H9 (cell line): ENCODE measurements at places on chromosomes 2 and 18. TPM values are rescaled to one million over a fixed set of nuclear protein-coding genes. Genes with fewer than 3 reads are reported as not detected.

DNA sequence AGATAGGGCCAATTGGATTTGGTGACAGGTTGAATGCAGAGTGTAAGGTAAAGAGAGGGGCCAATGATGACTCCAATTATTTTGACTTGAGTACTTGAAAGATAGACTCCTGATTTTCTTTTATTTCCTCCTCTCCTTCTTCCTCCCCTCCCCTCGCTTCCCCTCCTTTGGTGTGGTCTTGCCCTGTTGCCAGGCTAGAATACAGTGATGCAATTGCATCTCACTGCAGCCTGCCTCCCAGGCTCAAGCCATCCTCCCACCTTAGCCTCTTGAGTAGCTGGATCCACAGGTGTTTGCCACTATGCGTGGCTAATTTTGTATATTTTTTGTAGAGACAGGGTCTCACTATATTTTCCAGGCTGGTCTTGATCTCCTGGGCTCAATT is 2.3 kb downstream of the DGUOK start:
- no peak for DNase-seq

GRCh38 chr2:666441-666840 is 10.8 kb downstream of the TMEM18 start:
- peak; percentile 12 for DNase-seq

The RAB11FIP5 gene
- 6.4 and 7.1 TPM in 2 replicates for total RNA-seq

The RAB1A gene
- total RNA-seq = 112 and 119 TPM in 2 replicates

The ETAA1 gene
- 18.4 and 18.8 TPM in 2 replicates for total RNA-seq

- no peak for DNase-seq
Observed at GRCh38 chr2:32701806-32702205, 74.0 kb downstream of the TTC27 start.

- DNase-seq = no peak
Observed at GRCh38 chr2:74558284-74559230, 4.0 kb downstream of the DOK1 start.

GRCh38 chr2:138658187-138658894 is 121.8 kb downstream of the NXPH2 start:
- DNase-seq = no peak

DNA sequence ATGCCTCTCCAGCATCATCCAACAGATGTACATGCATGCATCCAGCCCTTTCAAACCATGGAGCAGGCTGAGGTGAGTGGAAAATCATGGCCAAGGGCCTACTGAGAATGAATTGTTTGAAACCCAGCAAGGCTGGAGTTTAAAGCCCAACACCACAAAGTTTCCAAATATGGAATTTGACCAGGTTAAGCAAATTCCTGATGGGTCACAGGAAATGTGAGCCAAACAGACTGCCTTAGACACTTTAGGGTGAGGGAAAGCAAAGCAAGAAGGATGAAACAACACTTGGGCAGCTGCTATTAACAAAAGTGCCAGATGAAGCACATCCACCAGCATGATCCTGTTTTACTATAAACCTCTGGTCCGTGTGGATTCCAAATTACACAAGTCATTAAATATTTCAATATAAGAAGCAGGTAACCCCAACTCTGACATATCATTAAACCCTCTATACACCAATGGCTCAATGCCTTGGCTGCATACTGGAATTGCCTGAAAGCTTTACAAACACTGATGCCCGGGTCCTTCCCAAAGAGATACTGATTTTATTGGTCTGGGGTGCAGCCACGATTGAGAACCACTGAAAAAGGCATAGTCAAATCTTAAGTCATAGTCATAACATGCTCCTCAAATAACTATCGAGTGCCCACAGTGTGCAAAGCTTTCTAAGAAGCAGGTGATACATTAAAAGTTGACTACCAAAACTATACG is 9.1 kb downstream of the KLF7 start:
- DNase-seq = no peak

- no peak for DNase-seq
Observed at GRCh38 chr2:562391-563364, 114.5 kb downstream of the TMEM18 start.

- DNase-seq = no peak
Observed at GRCh38 chr18:10274301-10274700, 180.1 kb upstream of the APCDD1 start.

GRCh38 chr2:68971591-68972231 is 2.7 kb upstream of the GKN1 start:
- no peak for DNase-seq

DNA sequence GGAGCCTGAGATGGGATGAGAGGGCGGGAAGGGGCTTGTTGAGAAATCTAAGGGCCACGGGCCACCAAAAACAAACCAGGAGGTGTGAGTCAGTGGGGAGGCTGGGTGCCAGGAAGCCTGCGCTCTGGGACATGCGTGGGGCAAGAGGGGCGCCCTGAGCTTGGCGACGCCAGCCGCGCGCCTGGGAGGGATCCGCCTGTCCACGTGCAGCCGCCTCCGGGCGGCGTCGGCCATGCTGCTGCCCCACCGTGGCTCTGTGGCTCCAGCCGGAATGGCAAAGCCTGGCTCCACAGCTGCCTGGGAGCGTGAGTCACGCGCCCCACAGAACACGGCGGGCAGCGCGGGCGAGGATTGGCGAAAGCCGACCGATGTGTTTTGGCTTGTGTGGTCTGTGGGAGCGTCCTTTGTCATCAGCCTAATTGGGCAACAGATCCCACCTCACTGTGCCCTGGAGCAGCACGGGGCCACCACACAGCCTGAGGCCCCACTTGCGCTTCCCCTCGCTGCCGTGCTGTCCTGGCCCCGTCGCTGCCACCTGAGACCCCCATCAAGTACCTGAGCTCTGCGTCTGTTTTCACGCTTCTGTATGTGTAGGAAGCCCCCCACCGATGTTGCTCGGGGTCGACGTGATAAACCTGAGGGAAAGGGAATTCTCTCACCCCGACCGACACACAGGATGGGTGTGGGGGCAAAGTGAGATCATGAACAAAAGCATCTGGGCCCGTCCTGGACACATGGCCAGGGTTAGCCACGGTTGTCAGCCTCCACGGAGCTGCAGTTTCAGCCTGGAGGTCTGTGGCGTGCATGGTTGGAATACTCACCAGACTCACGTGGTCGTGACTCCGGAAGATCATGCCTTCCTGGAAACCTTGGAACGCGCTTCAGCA is 80.5 kb downstream of the NFATC1 start:
- DNase-seq = no peak

The TUBA4B gene
- not detected in 2 replicates for total RNA-seq

DNA sequence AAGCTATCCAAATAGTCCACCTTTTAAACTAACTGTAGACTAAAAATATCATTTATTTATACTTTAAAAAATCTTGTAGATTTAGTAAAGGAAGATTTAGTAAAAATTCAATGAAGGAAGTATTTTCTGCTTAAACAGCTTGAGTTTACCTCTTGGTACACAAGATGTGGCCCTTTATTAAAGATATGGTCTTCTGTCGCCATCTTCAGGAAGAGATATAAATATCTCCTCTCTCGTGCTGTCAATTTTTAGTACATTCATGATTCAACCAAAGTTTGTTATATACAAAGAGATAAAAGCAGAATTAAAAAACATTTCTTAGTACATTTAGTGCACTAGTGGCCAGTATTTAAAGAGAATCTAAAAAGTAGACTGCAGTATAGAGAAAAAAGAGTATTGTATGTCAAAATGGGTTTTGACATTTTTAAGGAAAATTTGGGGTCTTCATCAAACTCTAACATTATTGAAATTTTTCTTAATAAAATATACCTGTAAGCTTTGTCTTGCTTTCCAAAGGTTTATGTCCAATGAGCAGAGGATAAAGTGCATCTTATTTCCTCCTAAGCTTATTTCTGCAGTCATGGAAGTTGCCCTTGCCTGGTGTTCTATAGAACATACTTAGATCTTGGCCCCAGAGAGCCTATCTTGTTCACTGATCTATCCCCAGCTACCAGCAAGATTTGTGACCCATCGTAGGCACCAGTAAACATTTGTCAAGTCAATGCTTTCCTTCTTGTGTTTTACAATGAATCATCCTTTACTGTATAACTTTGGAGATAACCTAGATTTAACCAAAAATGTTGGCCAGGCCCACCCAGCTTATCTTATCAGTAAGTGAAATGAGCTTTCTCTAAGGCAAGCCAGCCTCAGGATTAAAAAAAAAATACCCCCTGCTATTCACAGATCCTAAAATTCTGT is 18.5 kb upstream of the EML6 start:
- DNase-seq = no peak

The TEX44 gene
- total RNA-seq = not detected in 2 replicates

The MROH2A gene
- not detected in 2 replicates for total RNA-seq

GRCh38 chr2:193907561-193907960 is 1712.8 kb upstream of the TMEFF2 start:
- no peak for DNase-seq

GRCh38 chr18:21336846-21337245 is 94.8 kb downstream of the GREB1L start:
- DNase-seq = no peak

- no peak for DNase-seq
Observed at GRCh38 chr2:68837861-68838341, 33.3 kb downstream of the BMP10 start.

- DNase-seq = no peak
Observed at GRCh38 chr2:39604866-39605265, 60.9 kb upstream of the TMEM178A start.

DNA sequence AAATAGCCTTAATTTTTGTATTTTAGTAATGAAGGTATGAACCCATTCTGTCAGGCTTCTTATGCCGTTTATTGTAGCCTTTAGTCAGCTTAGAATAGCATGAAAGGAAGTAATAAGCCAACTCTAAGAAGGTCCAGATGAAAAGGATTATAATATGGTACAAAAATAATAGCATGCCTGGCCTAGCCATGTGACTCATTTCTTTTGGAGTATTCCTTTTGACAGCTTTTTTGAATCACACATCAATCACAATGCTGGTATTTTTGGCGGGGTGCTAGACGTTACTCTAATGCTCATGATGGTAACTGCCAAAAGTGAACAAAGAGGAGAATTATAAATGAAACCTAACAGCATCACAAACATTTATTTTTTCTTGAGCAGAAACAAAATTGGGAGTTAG is 19.9 kb downstream of the FMNL2 start:
- DNase-seq = no peak

GRCh38 chr18:78228974-78229373 is 750.6 kb upstream of the SALL3 start:
- DNase-seq = peak; percentile 82

DNA sequence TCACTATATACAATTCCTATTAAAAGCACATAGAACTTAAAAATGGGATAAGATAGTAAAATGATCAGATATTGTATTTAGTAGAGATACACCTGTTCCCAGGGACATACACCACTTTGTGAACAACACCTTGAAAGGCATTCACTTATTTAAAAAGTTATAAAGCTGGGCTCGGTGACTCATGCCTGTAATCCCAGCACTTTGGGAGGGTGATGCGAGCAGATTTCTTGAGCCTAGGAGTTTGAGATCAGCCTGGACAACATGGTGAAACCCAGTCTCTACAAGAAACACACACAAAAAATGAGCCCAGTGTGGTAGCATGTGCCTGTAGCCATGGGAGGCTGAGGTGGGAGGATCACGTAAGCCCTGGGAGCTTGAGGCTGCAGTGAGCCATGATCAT is 90.9 kb downstream of the RAPGEF4 start:
- no peak for DNase-seq

The GNLY gene
- not detected in 2 replicates for total RNA-seq

DNA sequence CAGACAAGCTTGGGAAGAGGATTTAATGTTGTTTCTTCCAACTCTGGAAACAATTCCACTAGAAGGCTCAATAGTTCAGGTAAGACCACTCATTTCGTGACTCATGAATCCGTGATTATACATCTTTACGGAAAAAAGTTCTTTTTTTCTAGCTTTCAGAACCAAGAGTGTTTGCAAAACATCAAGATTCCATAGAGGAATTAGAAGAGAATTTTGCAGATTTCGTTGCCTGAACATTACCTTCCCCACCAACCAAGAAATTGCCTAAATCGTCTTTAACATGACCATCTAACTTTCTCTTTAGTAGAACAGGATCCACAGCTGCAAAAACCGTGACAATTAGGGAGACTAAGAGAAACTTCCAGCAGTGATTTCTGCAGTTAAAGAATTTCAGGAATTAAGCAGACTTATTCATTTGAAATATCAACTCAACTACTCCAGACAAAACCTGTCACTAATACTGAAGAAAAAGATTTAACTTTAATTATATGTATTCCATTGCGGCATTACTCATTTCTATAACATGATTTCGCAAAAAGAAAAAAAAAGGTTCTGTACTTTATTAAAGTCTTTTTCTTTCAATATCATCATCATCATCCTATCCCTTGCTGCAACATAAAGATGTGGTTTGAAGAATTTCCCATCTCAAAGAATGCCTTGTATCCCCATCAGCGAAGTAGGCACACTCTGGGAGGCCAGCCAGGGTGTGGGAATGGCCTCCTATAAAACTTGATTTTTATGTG is 1.9 kb upstream of the NAB1 start:
- DNase-seq = no peak

The NOP58 gene
- total RNA-seq = 164 and 168 TPM in 2 replicates

GRCh38 chr2:129910446-129911362 is 68.8 kb upstream of the RAB6C start:
- peak; percentile 12 for DNase-seq

GRCh38 chr2:43832457-43832856 is 6.2 kb downstream of the ABCG5 start:
- no peak for DNase-seq

DNA sequence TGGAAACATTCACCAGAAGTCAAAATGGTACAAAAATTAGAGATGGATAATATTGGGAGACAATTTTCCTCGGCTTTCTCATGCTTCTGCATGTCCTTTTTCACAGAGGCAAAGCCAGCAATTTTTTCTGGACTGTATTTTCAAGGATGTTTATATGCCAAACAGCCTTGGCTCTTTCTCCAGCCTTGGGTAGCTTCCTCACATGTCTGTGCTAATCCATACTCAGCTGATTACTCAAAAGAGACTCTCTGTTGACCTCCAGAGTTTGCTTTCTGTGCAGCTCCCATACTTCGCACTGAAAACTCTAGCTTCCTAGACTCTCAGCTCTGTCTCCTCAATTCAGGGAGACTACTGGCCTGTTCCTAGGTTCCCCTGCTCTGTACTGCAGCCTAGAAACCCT is 10.6 kb downstream of the C18orf63 start:
- DNase-seq = no peak

The RNF144A gene
- 9.8 and 10.6 TPM in 2 replicates for total RNA-seq

The TRIB2 gene
- 36.2 and 41.9 TPM in 2 replicates for total RNA-seq

DNA sequence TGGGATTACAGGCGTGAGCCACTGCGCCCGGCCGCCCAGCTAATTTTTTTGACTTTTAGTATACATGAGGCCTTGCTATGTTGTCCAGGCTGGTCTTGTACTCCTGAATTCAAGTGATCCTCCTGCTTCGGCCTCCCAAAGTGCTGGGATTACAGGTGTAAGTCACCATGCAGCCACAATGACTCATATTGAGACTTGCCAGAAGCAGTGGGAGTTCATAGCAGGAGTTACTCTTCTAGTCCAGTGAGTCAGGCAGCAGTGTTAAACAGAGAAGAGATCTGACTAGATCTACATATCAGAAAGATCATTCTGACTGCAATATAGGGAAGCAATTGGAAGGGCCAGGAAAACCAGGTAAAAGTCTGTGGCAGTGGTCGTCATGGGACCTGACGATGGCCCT is 1.5 kb upstream of the FLACC1 start:
- no peak for DNase-seq

- no peak for DNase-seq
Observed at GRCh38 chr2:200609028-200609614, 23.3 kb downstream of the AOX1 start.

- no peak for DNase-seq
Observed at GRCh38 chr18:75376004-75376403, 51.5 kb downstream of the SMIM21 start.

The MFSD6 gene
- 2.9 and 4.0 TPM in 2 replicates for total RNA-seq

The SLC14A1 gene
- total RNA-seq = not detected in 2 replicates
